Stimulated activated CD4-positive, alpha-beta T cell treated with anti-CD3 and anti-CD28 coated beads, Interleukin-1b, Interleukin-23, amount 100 ng/mL, for 1 hour (primary cell): ENCODE measurements at places on chromosomes 12 and 14.

GRCh38 chr14:33941718-33942117, 9.2 kb downstream of the EGLN3 start:
- no peak for DNase-seq

GRCh38 chr14:42421377-42422078, 814.9 kb downstream of the LRFN5 start:
- DNase-seq = no peak

DNA sequence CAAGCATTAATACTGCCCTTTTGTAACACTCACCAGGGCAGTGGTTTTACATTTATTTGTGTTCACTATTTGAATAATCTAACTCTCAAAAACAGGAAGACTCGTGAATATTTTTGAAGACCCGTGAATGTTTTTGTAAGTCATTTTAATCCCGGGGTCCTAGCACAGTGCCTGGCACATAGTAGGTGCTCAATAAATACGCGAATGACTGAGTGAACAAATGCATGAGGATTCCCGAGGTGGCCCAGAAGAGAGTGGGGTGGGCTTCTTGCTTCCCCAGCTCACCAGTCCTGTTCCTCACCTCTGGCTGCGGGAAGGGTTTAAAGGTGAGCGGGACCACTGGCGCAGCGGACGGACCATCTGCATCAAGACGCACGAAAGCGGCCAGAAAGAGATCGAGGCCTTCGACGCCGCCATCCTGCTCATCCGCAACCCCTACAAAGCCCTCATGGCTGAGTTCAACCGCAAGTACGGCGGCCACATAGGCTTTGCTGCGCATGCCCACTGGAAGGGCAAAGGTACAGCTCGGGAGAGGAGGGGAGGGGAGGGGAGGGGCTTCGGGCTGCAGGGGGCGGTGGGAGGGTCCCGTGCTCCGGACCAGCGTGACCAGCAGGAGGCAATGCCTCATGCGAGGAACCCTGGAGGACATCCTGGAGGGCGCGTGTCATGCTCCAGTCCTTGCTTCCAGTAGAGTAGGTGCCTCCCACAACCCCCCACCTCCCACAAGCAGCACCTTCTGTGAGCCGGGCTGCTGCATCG, 98.9 kb downstream of the CMKLR1 start:
- no peak for DNase-seq

DNA sequence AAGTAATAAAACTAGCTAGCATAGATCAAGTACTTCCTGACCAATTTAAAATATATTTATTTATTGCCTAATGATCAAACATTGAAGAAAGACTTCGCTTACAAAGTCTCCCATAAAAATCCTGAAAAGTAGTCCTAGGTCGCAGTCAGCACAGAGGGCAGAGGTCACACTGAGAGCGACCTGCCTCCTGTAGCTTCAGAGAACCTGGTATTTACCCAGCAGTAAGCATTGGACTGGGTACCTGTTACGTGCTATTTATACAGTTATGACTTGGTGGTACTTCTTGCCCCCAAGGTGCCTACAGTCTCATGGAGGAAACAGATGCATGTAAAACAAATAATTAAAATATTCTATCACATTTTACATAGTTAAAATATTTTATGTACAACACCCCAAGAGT, 274.1 kb upstream of the G2E3 start:
- no peak for DNase-seq
